AML-193 (cell line): ENCODE measurements at places on chromosomes 12 and 14.

DNA sequence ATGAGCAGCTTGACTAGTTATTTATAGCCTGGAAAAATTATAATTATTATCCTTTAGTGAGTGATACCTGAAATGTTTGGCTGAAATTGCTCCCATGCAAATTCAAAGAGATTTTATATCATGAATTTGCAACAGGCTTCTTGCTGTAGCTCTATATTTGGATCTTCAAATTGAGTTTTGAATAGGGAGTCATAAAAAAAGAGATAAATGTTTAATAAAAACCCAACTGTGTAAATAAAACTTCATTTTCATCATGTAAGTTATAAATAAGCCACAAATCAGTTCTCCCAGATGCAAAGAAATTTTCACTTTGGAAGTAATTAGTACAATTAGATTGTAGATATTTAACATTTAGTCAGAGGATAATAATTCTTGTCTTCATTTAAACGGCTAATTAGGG, at the start of gene TAS2R8:
Gene TAS2R8 (minus strand): TSS at position 101 of the 400 bp plus-strand sequence. CDS start 306 bp downstream, outside the sequence.
- DNase-seq = no peak

- peak; percentile 81 for DNase-seq
Measured at GRCh38 chr12:108803428-108804105, 53.8 kb downstream of the SSH1 start.

- DNase-seq = no peak
Measured at GRCh38 chr12:108312073-108312659, 26.9 kb downstream of the CMKLR1 start.

- DNase-seq = no peak
Measured at GRCh38 chr12:42201063-42201462, 37.0 kb downstream of the YAF2 start.

- DNase-seq = no peak
Measured at GRCh38 chr12:110023059-110023980, 24.1 kb downstream of the ANKRD13A start.

DNA sequence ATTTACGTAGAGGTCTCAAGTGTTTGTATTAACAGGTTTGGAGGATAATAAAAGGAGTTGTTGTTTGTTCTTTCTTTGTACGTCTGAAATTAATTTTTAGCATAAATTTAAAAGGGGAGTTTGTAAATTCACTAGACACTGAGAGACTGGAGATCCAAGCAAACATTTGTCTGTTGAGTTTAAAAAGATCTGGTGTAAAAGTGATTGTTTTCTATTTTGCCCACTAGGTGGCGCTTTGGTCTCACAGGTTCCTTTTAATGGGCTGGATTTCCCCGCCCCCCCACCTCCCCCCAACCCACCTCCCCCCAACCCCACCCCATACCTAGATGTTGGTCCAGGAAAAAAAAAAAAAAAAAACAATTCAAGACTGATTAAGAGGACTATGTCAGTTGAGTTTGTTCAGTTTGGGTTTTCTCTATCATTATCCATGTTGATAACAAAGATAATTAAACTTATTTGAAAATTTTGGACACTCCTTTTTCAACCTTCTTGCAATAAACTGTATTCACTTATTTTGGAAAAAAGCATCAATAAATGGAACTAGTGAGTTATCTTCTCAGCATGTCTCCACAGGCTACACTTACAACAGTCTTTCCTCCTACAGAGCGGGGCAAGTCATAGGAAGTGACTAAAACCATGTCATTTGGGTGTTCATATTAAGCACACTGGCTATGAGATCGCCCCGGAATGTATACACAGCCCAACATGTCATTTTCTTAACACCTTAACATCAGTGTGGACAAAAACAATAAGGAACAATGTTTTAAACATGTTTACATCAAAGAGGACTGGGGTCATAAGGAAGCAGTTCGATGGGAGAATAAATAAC, 841.1 kb downstream of the NRXN3 start:
- DNase-seq = no peak
